Stimulated activated CD4-positive, alpha-beta T cell treated with anti-CD3 and anti-CD28 coated beads, TNF-alpha, amount 100 ng/mL, for 1 hour (primary cell): ENCODE measurements at places on chromosomes 16 and 17.

DNA sequence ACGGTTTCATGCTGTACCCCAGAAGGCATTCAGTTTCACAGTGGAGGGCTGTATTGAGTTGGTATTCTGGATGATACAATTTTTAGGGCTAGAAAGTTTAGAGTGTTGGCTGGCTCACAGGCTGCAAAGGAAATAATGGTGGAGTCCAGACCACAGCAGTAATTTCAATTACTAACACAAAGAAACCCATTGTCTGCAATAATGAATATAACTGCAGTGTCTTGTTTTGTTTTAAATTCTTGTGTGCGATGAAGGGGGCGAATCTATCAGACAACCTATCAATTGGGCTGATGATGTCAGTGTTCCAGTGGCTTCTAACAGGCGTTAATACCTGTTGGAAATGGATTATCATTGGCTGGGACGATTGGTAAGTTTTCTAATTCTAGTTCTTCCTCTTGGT is 1.5 kb downstream of the SP2 start:
- no peak for DNase-seq

DNA sequence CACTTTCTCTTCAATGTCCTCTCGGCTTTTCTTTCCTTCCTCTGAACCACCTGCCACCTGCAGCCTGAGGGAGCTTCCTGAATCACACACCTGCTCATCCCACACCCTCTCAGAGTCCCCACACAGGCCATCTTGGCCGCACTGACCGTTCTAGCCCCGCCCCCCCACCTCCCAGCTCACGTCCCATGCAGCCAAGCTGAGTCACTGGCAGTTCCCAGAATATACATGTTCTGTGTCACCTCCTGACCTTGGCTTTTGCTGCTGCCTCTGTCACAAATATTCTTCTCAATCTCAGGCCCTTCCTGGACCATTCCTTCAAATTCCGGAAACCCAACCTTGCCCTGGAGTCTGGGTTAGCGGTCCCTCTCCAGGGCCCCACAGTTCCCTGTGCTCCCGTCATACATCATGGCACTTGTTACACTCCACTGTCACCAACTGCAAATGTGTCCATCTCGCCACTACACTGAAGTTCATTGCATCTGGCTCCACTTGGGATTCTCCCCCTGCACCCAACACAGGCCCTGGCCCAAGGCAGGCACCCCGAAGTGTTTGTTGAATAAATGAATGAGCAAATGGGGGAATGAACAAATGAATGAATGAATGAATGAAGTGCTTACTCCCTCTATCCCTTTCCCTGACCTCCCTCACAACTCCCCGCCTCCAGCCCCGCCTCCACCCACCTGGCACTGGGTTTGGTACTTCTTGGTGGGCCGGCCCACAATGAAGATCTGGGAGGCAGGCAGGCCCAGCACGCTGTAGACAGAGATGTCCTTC is 12.8 kb downstream of the PIMREG start:
- DNase-seq = no peak

GRCh38 chr17:41941168-41941567 is 10.8 kb downstream of the ODAD4 start:
- no peak for DNase-seq

DNA sequence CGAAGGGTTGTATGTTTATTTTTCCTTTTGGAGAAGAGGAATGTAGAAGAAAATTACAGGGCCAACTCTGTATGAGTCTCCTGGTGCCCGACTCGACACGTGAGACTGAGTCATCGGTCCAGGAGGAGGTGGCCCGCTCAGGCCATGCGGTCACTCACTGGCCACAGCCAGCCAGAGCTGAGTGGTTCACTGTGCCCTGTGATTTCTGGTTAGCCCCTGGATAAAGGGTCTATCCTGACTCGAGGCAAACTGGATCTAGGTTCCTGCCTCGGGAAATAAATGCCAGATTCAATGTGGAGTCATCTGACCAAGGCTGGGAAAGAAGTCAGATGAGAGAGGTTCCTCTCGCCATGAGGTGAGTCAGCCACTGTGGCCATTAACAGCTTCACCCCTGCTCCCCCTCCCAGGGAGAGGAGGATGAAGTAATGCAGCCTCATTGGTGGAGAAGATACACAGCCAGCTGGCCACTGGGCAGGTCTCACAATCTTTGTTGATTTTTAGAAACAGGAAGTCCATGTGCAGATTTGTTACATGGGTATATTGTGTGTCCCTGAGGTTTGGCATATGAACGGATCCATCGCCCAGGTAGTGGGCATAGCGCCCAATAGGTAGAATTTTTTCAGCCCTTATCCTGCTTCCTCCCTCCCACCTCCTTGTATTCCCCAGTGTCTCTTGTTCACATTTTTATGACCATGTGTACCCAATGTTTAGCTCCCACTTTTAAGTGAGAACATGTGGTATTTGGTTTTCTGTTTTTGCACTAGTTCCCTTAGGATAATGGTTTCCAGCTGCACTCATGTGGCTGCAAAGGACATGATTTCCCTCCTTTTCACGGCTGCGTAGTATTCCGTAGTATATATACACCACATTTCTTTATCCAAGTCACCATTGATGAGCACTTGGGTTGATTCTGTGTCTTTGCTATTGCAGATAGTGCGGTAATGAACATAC is 21.7 kb upstream of the USP36 start:
- DNase-seq = no peak
